ENCODE measurements at places on chromosomes 3 and 15. TPM values are rescaled to one million over a fixed set of nuclear protein-coding genes. Genes with fewer than 3 reads are reported as not detected.

MED12L gene
- 5.8 TPM for total RNA-seq

CD96 gene
- total RNA-seq, result 1.6 TPM

INAFM2 gene
- 22.7 TPM for total RNA-seq

EOMES gene
- total RNA-seq, result 0.55 TPM

CYP8B1 gene
- not detected for total RNA-seq

OR5K2 gene
- total RNA-seq, result not detected

GOLGA8J gene
- not detected for total RNA-seq

TTC21A gene
- 6.5 TPM for total RNA-seq

CFAP20DC gene
- total RNA-seq, result 6.0 TPM

CFAP92 gene
- 1.2 TPM for total RNA-seq
